ENCODE measurements at places on chromosomes 16 and 17. TPM values are rescaled to one million over a fixed set of nuclear protein-coding genes. Genes with fewer than 3 reads are reported as not detected.

- no peak for DNase-seq
Observed at GRCh38 chr17:61235001-61235826, 164.4 kb upstream of the TBX2 start.

DNA sequence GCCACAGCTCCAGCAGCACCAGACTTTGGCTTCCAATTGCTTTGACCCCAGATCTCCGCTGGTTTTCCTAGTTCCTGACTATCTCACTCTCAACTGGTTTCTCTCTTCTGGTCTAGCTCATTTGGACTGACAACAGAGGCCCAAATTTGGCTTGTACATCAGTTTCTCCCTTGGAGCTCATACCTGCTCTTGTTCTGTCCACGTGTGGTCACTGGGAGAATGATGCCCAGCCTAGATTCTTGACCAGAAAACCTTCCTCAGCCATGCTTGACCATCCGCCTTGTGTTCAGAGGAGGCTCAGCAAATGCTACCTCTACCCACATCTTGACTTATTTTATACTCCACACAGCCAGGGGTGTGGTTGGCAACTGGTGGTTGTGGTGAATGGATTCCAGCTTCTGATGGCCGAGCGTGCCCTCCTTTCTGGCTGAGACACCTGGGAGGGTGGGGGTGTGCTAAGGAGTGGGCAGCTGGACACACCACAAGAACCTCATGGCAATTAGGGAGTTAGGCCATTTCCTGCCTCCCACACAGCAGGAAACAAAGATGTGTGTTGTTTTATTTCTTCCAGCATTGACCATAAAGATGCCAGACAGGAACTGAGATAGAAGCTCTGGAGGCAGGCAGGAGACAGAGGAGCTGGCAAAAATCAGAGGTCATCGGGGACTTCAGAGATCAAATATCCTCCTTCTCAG, 93.8 kb upstream of the FAM20A start:
- no peak for DNase-seq

- DNase-seq = no peak
Observed at GRCh38 chr16:60682219-60682618, 1354.0 kb downstream of the CDH8 start.

- DNase-seq = no peak
Observed at GRCh38 chr17:33200587-33200986, 92.5 kb downstream of the ASIC2 start.

DNA sequence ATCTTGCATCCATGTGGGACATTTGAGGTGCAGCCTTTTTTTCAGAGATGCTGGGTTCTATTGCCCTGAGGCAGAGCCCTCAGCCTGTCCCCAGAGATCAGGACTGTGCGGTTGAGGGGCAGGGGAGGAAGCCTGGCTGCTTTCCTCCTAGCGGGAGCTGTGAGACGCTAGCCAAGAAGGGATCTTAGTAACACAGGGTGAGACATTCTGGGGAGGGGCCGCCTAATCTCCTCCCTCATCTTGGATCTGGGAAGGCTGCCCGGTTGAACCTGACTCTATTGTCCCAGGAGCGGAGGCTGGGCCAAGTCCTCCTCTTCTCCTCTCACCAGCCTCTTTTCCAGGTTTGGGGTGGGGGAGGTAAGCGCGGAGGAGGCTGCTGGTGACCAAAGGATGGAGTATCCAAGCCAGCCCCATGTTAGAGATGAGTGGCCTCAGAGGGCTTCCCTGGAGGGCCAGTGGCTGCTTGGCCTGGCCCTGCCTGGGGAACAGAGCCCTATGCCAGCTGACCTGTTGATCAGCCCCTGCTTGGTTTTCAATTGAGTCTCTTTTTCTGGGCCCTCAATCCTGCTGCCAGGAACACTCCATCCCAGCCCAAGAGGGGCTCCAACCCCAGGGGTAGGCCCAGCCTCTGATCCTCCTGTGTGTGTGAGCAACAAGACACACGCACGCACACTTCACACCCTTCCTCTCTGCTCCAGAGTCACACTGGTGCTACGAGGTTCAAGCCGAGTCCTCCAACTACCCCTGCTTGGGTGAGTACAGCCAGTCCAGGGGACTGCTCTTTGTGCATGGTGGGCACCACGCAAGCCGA, 5.0 kb downstream of the CA4 start:
- DNase-seq = no peak

GRCh38 chr17:71824671-71825070, 296.1 kb upstream of the SOX9 start:
- DNase-seq = no peak

DNA sequence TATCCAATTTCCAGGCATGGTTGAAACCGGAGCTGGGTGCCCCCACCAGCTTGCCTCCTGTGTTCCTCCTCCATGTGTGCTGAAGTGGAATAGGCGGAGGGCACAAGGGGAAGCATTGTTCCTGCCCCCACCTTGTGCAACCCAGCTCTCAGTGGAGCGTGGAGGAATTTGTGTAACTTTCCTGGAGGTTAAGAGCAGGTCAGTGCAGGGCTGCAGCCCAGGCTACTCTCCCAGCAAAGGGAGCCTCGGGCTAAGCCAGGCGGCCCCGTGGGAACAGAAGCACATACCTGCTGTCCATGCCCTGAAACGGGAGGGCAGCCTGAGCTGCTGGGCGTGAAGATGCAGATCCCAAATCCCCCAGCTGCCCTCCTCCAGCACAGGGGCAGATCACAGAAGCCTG, 158.8 kb upstream of the LHX1 start:
- peak; percentile 92 for DNase-seq

DNA sequence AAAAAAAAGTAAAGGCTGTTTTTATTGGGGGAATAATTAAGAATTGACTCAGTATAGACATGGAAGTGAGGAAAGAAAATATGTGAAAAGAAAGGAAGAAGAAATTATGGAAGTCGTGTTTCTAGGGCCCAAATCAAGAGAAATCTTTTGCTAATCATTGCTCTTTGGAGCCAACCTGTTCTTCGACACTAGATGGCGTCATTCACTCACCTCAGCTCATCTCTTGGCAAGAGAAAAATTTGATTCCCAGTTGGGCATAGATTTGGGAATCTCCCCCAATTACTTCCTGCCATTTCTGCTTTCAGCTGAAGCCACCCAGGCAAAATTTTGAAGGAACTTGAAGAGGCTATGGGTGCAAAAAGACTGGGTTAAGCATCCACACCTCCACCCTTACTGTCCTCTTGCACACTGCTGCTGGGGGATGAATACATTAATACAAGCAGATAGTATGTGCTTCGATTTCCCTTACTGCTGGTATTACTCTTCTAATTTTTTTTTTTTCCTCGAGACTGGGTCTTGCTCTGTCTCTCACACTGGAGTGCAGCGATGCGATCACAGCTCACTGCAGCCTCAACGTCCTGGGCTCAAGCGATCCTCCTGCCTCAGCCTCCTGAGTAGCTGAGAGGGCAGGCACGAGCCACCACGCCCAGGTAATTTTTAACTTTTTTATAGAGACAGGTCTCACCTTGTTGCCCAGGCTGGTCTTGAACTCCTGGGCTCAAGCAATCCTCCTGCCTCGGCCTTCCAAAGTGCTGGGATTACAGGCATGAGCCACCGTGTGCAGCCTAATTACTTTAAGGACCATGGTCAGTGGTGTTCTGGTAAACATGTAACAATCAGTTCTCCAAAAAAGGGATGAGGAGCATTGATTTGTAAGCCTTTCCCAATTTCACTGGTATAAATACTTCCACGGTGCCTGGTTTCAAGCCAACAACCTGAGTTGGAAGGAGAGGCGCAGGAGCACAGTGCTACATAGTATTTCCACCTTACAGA, 13.5 kb downstream of the PSMD7 start:
- no peak for DNase-seq

- DNase-seq = peak; percentile 80
Observed at GRCh38 chr17:4365103-4365627, 1.3 kb downstream of the UBE2G1 start.

GRCh38 chr16:30895627-30896260, 670 bp upstream of the CTF1 start:
- no peak for DNase-seq

The GAS2L2 gene
- polyA plus RNA-seq = 0.10 TPM

The CFAP97D1 gene
- polyA plus RNA-seq = 0.04 TPM

The KCNJ18 gene
- polyA plus RNA-seq = not detected

The KRT24 gene
- not detected for polyA plus RNA-seq

The RND2 gene
- 2.2 TPM for polyA plus RNA-seq
